ENCODE measurements at places on chromosomes 11 and 22. TPM values are rescaled to one million over a fixed set of nuclear protein-coding genes. Genes with fewer than 3 reads are reported as not detected.

TEF gene
- 10.6 TPM for polyA plus RNA-seq

DNA sequence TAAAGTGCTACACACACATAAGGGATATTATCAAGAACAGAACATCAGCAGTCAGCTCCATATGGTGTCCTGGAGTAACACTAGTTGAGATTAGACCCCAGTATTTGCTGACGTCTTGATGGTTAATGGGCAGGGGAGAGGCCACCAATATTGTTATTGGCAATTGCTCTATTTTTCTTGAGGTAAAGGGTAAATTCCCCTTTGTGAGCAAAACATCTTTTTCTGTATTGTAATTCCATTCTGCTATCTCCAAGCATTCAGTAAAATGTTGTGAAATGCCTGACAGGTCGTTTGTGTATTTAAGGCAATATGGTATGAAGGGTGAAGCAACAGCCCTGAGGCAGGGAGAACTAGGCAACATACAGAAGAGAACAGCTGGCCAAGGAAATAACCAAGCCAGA lies 21.9 kb downstream of the PC start:
- DNase-seq = no peak

DNA sequence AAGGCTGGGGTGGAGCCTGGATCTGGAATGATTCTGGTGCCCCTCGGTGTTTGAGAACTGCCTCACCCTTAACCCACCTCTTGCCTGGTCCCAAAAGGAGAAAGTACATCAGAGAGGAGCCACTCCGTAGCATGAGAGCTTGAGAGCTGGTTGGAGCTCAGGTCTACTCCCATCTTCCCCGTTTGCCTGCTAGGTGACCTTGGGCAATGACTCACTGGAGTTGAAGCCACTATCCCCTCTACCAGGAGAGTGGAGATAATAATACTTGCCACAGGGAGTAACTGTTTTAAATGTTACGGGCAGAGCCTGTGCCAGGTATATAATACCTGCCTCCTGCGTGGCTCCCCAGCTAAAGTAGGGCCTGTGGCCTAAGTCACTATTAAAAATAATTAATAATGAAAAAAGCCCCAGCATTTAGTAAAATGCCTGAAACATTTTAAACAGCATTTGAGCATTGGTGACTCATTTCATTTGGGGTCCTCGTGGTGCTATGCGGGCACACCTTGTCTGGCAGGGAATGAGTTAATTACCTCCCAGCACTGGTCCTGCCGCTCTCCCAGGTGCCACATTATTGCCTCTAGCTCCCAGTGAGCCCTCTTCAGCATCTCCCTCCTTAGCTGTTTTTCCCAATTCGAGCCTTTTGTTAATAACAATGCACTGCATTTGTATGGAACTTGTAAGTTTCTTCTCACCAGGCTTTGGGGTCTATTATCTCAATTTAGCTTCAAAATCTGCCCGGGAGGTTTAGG lies 22.5 kb downstream of the CYTH4 start:
- no peak for DNase-seq

DNA sequence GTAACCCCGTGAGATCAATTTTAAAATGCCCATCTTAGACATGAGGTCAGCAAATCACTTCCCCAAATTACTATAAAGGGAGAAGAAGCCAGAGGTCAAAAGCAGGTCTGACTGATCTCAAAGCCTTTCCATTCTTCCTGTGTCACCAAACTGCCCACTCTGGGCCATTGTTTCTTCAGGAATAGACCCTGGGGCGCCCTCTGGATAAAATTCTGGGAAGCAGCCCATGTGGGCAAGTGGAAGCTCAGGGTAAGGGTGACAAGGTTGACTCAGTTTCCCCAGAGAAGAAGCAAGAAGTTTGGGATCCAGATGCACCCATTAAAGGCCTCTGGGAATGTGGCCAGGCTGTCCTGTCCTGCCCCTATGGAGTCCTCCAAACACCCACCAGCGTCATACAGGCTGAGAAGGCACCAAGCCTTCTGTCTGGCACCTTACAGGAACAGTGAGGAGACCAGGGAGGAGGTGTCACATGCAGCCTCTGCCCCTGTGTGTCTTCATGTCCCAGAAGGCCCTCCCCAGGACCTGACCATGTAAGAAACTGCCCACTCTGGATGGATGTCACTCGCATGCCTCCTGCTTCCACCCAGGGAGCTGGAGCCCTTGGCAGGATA lies 50.1 kb downstream of the CHST1 start:
- no peak for DNase-seq

DNA sequence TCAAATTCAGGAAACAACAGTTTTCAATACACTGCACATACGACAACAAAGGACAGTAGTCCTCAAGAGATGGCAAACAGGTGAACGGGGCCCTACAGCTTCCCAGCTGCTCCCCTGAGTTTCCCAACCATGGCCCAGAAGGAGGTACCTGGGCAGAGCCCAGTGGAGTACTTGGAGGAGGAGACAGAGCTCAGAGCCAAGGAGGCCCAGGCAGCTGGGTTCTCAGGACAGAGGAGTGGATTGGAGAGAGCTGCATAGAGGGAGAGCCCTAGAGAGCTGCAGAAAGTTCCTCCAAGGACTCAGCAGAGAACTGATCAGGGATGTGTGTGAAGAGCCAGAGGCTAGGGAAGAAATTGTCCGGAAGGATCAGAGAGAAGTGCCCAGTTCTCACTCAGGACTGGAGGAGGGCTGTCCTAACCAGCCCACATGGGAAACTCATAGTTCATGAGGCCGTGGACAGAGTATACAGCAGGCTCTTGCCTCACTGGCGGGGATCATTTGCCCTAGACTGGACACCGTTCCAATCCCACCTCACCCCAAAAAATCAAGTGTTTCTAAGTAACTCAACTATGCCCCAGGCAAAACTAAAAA lies 7.6 kb upstream of the ASCL2 start:
- DNase-seq = no peak

GRCh38 chr11:62556108-62556874 lies 9.7 kb upstream of the AHNAK start:
- DNase-seq = peak; percentile 80

CHRNA10 gene
- 3.8 TPM for polyA plus RNA-seq

DNA sequence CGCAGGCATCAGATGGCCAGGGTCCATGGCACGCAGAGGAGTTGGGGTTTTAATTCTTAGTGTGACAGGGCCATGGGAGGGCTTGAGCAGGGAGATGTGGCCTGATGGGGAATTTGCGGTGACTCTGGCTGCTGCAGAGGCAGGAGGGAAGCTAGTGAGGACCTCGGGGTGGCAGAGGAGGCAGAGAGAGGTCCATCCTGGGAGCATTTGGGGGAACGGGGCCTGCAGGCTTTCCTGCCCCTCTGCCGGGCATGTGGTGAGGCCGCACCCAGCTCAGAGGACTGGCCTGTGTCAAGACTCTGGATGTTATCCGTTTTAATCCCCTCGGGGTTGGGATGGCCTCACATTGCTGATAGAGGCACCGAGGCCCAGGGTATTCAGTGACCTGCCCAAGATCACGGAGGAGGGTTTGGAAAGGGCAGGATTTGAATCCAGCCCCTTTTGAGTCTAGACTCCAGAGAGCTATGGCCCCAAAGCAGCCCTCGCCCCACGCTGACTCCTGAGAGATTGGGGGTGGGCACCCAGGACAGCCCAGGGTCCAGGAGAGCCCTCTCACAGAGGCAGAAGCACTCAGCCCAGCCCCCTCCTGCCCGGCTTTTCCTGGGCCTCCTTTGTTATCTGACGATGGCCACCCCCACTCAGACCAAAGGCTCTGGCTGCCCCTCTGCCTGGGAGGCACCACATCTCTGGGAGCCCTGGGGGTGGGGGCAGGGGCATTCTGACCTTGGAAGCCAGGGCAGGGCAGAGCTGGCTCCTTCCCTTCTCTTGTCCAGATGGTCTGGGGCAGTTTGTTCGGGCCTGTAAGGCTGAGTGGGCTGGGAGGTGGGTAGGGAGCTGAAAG lies 13.9 kb downstream of the MGAT3 start:
- DNase-seq = no peak

DNA sequence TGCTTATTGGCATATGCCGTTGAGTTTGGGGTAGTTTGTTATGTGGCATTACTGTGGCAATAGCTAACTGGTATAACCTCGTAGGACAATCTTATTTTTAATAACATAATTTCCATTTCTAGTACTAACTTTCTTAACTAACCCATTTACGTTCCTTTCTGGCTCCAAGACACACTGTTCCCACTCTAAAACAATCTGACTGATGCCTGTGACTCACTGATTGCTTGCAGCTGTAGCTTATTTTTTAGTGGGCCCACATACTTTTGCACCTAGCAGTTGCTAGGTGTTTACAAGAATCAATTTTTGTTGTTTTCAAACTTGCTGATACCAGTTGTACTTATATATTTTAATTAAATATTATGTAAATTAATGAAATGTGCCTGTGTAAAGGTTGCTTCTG lies 52.2 kb downstream of the FAT3 start:
- DNase-seq = peak; percentile 4

SLC22A8 gene
- not detected for polyA plus RNA-seq

PVALB gene
- 10.3 TPM for polyA plus RNA-seq

DNA sequence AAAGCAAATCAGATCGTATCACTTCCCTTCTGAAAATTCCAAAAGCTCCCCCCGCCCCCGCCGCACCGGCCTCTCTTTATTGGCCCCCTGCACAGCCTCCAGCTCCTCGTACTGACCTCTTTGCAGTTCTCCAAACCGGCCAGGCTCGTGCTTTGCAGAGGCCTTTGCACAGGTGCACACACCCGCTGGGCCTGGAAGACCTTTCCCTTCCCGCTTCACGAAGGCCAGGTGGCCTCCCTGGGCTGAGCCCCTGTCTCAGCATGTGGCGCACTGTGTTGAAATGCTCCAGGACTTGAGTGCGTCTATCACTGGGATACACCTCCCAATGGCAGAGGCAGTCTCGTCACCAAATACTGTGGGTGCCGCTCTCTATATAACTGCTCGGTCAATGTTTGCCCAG lies 13.2 kb upstream of the ADA2 start:
- no peak for DNase-seq

DNA sequence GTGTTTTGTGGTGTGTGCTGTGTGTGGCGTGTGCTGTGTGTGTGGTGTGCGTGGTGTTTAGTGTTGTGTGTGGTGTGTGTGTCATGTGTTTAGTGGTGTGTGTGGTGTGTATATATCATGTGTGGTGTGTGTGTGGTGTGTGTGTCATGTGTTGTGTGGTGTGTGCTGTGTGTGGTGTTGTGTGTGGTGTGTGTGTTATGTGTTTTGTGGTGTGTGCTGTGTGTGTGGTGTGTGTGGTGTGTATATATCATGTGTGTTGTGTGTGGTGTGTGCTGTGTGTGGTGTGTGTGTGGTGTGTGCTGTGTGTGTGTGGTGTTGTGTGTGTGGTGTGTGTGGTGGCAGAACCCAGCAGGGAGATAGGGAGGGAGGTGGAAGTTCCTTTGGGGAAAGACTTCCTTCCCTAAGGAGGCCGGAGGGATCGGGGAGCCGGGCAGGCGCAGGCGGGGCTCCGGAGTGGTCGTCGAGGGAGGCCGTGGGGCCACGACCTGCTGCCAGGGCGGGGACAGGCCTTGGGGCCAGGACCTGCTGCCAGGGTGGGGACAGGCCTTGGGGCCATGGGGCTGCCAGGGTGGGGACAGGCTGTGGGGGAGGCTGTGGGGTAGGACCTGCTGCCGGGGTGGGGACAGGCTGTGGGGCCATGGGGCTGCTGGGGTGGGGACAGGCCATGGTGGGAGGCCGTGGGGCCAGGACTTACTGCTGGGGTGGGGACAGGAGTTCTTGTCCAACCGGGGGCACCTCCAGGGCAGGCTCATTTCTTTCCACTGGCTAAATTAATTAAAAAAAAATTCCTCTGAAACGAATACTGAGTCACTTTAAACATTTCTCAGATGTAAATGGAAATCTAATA lies 15.2 kb downstream of the PIM3 start:
- no peak for DNase-seq

DNA sequence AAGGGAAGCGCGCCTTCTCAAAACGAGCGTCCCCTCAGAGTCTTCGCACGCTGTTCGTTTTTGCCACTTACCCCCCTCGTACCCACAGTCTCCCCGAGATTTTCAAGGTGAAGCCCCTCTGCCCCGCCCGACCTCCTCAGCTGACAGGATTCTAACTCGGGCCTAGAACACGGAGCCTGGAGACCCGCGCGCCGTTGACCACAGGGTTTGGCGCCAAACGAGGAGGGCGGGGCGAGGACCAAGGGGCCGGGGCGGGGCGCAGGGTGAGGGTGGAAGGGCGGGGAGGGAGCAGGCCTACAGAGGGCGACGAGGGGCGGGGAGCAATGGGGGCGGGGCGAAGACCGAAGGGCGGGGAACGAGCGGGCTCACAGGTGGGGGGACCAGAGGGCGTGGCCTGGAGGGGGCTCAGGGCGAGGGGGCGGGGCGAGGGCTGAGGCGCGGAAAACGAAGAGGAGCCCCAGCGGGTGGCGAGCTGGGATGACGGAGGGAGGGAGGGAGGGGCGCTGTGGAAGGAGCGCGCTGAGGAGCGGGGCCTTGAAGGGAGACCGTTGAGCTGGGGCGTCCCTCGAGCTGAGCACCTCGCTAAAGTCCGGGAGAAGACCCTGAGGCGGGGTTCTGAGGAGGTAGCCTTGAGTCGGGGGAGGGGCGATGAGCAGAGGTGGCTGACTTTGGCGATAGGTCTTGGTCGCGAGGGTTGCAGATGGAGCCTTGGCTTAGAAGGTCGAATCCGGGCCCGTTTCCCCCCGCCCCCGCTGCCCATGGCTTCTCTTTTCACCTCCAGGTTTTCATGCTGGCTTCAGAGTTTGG lies at the start of gene DMC1:
Gene DMC1, minus strand, starts transcription at position 212 of the 807 bp plus-strand sequence. CDS start 1,927 bp downstream, outside the sequence.
- peak; percentile 92 for DNase-seq

APOA1 gene
- 2.3 TPM for polyA plus RNA-seq

DNA sequence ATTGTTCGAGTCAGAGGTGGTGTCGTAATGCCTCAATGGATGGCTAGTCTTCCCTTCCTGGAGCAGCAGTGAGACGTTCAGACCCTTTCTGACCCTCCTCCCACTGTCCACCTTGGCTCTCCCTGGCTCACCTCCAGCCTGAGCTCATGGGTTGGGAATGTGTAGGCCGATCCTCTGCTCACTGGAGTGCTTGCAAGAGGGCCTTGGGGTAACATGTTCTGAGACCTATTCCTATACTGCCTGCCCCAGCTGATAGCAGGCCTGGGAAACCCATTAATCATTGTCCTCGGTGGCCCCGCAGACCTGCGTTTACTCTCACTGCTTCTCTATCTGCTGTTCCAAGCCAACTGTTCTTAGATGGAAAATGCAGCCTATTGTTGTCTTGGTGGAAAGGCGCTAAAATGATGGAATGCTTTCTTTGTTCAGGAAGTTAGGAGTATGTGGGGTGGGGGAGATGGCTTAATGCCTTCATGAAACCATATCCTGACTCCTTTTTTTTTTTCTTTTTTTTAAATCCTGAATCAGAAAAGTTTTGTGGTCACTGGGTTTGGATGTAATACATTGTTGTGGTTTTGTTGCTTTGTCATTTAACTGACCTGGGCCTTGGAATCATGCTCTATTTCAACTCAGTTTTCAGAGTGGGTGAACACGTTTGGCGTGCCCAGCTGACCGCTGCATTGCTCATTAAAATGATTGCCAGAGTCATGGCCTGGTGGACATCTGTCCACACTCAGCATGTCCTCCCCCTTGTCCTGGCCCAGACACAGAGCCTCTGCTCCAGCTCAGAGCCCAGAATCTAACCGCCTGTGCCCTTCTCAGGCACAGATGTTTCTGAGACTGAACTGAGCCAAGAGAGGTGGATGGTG lies 72.5 kb downstream of the MICAL2 start:
- peak; percentile 64 for DNase-seq

DNA sequence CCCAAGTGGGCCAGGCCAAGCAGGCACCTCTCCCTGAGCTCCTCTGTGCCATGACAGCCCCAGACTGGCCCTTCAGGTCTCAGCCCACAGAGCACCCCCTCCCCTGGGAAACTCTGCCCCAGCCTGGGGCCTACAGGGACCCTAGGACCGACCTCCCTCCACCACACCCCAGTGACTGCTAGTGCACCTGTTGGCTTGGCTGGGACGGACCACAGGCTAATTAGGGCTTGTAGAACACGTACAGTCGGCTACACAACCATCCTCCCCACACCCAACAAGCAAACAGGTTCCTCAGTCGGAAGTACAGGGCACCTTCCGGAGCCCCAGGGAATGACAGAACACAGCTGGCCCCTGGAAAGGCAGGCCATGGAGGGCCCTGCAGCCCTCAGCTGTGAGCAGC lies 4.3 kb downstream of the SBF1 start:
- no peak for DNase-seq

GPR83 gene
- polyA plus RNA-seq = 0.18 TPM
